ENCODE measurements at places on chromosomes 4 and X. TPM values are rescaled to one million over a fixed set of nuclear protein-coding genes. Genes with fewer than 3 reads are reported as not detected.

DNA sequence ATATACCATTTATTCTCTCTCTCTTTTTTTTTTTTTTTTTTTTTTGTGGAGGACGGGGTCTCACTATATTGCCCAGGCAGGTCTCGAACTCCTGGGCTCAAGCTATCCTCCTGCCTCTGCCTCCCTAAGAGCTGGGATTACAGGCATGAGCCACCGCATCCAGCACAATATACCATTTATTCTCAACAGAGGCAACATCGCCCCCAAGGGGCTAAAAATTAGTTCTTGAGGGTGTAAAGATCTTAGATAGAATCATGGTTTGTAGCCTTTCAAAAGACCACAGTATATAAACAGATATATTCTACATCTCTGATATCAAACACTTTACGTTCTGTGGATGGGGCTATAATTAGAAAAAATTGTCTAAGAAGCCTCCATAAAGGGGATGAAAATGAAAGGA is 39.8 kb upstream of the TCEAL2 start:
- no peak for DNase-seq

- no peak for DNase-seq
Observed at GRCh38 chrX:118506805-118507480, 11.3 kb downstream of the DOCK11 start.

GRCh38 chr4:14862891-14863290 is 139.4 kb upstream of the CPEB2 start:
- DNase-seq: no peak

DNA sequence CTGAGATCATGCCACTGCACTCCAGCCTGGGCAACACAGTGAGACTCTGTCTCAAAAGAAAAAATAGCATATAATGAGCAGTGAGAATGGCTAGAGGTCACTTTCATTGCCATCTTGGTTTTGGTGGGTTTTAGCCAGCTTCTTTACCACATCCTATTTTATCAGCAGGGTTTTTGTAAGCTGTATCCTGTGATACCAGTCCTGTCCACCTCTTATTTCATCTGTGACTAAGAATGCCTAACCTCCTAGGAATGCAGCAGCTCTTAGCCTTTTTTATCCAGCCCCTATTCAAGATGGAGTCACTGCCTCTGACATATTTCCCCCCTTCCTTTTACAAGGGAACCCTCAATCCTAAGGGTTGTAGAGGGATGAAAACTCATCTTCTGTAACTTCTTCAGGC is 26.1 kb upstream of the IGFBP7 start:
- DNase-seq: no peak

DNA sequence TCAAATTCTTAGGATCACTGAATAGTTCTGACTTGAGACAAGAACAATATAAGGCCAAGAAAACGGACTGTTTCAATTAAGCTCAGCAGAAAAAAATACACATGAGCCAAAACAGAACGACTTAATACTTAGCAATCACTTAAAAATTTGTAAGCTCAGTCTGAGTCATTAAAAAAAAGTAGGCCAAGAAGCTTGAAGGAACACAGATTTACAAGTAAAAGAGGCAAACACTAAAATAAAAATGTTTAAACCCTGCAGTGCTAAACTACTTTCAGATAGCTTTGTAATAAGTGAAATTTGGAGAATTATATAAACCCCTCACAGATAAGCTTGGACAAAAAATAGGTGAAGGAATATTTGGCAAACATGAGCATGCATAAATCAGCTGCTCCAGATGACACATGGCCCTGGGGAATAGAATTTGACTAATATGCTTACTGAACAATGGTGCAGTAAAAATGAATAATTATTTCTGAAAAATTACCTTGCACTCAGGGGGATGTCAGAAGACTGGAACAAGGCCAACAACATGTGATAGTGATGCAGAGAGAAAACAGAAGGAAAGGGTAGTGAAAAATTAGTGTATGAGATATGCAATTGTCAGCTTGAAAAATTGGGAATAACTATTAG is 49.6 kb downstream of the LNX1 start:
- DNase-seq: no peak

GRCh38 chr4:85402371-85402770 is 72.6 kb upstream of the ARHGAP24 start:
- DNase-seq: no peak

DNA sequence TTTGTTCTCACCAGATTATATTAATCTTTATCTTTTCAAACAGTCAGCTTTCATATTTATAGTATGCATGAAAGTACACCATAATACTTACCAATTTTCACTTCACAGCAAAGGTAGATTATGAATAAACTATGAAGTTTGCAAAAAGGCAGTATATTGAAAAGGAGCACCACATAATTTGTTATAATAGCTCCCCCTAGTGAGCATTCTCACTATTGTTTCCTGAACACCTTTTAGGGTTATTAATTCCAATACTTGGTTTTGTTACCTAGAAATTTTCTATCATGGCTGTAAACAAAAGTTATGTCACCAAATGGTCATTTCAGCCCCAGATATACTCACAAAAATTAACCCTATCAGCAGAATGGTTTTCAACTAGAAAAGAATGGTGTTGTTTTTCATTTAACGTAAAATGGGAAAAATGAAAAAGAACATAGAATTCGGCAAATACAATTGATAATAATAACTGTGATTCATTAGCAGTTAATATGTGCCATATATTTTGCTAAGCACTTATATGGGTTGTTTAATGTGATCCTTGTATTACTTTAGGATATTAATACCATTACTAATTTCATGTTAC is 30.2 kb upstream of the NKX6-1 start:
- no peak for DNase-seq

DNA sequence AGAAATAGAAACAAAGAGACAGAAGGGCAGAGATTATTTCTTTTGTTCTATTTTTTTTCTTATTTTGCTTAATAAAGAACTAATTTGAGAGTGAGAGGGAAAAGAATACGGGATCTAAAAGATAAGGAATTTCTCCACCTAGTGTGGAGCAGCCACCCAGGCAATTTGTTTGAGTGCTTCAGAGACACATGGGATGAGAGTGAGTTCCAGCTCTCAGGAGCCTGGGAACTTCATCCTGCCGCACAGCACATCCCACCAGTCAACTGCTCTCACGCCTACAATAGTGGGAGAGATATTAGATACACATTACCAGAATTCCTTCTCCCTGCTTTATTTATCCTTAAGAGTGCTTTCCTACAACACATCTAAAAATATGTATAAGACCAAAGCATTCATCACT is 946.4 kb downstream of the PDHA2 start:
- DNase-seq: no peak

GRCh38 chrX:16870862-16871815 is 977 bp upstream of the RBBP7 start:
- DNase-seq: peak; percentile 33

- no peak for DNase-seq
Observed at GRCh38 chr4:2526559-2526958, 9.9 kb upstream of the FAM193A start.

DNA sequence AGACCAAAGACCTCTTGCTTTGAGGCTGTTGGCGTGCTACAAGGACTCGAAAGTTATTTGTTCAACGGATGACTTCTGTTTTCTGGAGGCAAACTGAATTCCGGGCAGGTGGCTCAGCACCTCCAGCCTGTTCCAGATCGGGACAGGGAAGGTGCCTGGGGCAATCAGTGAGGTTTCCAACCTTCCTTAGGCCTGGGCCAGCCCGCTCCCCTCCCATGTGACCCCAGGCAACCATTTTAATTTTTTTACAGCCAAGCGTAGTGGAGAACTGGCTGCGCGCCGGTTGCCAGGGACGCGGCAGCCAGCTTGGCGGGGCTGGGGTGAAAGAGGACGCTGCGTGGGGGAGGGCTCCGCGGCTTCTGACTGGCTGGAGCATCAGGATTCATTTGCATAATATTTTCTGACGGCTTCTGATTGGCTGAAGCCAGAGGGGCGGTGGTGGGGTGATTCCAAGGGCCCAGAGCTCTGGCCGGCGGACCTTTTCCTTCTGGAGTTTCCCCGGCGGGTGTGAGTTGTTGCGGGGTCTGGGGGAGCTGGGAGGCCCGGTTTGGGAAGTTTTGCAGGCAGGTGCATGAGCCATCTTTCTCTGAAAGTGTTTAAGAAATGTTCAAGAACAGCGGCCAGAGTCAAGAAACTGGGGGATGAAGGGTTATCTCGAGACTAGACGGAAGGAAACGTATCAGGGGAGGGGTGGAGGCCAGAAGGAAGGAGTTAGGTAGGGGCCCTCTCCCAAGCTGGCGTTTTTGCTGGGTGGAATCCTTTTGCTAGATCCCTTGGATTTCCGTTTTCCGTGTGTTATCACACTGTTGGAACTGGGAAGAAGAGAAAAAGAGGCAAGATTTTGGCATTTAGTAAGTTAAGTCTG is at the start of gene MID1IP1:
TSS of gene MID1IP1 (plus strand) at position 479 of the 865 bp plus-strand sequence. CDS start 3,488 bp downstream, outside the sequence.
- peak; percentile 8 for DNase-seq

DNA sequence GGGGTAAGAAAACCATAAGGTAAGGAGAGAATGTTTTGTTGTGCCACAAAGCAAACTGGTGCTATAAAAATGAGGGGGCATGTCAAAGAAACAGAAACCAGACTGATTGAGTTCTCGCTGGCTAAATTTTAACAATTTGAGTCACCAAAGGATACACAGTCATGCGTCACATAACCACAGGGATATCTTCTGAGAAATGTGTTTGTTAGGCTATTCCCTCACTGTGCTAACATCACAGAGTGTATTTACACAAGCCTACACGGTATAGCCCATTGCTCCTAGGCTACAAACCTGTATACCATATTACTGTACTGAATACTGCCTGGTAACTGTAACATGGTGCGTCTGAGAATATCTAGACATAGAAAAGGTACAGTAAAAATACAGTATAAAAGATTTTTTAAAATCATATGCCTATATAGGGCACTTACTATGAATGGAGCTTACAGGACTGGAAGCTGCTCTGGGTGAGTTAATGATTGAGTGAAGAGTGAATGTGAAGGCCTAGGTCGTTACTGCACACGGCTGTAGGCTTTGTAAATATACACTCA is 50.1 kb downstream of the FBXW7 start:
- no peak for DNase-seq

DNA sequence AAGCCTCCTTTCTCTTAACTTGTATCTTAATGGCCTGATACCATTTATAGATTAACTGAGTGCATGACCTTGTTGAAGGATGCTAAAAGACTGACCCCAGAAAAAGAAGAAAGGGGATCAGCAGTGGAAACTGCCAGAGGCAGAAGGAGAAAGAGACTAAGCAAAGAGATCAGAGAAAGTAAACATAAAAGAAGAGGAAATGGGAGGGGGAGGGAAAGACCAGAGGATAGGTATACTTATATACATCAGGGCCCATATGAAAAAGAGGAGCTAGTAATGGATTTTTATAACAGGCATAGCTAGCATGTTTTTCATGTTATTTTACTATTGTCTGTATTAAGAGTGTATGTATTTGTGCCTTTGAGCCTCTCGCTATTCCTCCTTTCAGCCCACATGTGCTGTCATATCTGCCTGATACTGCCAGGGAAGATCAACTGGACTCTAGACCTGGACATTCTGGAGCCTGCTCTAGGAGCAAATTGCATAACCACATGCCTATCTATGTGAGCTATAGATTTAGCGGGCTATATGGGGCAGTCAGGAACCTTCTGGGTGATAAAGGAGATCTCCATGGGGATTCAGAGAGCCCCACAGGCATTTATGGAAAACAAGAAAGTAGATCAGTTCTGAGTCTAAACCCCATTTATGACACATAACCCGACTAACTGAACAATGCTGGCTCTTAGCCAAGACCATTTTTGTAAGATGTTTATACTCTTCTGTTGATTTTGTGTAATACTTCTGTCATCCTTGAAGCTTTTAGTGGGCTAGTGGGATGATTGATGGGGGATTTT is 13.4 kb upstream of the SNX12 start:
- no peak for DNase-seq

DNA sequence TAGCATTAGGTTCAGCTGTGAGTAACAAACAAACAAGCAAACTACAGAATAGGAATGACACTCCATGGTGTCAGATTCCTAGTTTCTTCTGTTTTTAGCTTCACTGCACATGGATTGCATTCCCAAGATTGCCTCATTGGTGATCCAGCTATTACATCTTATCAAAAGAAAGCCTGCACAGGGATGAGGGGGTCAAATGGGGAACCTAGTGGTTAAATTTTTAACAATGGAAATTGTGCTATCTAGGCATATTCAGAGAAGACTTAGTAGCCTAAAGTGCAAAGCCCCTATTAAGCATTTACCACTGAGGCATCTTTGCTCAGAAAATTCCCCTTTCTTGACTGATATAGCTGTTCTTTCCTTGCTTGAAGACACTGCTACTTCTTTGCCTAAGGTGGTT is 3.9 kb upstream of the TTC29 start:
- no peak for DNase-seq

DNA sequence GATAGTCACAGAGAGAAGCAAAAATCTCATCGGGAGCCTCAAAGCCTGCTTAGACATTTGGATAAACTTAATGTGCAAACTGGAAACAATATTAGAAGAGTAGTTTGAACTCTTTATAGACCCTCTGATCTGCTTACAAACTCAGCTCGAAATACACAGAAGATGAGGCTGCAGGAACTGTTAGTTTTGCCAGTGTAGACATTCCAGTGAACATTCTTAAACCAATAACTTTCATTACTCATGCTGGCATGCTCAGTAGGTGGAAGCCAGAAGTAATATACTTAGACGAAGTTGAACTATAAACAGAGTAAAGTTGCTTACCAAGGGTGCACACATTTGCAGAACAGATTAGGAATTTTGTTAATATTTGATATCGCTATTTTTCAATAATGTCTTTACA is 303.5 kb downstream of the ANKRD50 start:
- no peak for DNase-seq

GRCh38 chrX:136262812-136263315 is 11.7 kb upstream of the MAP7D3 start:
- DNase-seq: no peak

DNA sequence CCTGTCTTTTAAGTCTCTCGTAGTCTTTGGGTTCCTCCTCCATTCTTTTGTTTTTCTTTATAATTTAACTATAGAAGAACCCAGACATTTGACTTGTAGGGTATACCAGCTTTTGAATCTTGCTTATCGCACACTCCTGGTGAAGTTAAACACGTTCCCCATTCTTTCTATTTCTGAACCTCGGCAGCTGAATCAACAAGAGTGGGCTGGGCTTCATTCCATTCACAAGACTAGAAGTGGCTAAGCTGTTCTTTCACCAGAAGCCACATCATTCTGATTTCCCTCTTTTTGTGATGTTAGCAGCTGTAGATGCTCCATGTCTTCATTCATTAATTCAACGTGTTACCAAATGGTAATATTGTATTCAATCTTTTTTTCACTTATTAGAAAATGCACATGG is 167.9 kb downstream of the CORIN start:
- DNase-seq: no peak

The SERTM2 gene
- not detected for total RNA-seq

The BEX1 gene
- 1.9 TPM for total RNA-seq

The VCX gene
- not detected for total RNA-seq

The MAGEA6 gene
- total RNA-seq: not detected

The KLHL2 gene
- total RNA-seq: 34.3 TPM

The NXF2B gene
- total RNA-seq: not detected

The CT47C1 gene
- total RNA-seq: not detected

The TKTL2 gene
- not detected for total RNA-seq

The KCNIP4 gene
- total RNA-seq: 0.19 TPM

The IQSEC2 gene
- total RNA-seq: 10.3 TPM

The SMR3B gene
- total RNA-seq: not detected
